ENCODE measurements at places on chromosomes 5 and 9.

DNA sequence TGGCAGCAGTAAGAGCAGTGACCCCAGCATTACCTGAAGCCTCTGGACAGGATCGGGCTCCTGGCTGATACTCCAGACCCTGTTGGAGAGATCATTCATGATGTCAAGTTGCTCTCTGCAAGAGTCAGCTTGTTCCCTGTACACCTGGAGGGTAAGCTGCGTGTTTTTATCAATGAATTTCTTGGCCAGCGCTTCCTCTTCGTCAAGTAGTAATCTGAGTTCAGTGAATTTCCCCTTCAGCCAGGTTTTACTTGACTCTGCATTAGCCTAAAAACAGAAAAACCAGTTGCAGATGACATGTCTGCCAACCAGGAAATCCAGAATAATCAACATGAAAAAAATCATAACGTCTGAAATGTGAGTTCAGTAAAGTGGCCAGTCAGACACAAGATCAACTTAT lies 19.1 kb downstream of the TRIM14 start:
- no peak for DNase-seq

DNA sequence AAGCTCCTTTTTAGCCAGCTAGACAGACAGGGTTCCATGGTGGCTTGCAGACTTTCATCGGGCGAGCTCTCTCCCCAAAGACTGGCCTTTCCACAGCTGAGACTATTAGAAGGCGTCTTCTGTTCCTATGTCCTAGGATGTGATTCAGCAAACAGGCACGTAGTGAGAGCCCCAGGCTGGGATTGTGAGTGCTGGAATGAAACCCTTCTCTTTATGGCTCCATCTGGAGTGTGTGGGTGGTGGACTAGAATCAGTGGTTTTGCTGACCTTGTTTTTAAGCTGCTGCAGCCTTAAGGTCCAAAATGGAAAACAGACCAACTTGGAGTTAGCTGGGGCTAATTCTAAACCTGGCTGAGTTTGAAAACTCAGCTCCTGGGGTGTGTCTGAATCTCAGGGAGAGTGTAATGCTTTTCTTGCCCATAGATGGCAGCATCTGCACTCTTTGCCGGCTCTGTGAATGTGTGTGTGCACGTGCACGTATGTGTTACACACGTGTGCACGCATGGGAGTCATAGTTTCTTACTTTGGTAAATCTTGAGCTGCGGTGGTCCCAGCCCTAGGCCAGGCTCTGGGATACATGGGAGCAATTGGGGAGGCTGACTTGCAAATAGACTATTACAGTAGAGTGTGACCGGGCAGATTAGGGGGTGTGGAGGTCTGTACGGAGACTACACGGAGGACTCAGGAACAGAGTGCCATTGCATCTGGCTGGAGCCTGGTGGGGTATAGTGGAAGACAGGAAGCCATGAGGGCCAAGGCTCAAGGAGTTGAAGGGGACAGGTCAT lies 10.7 kb downstream of the GSN start:
- DNase-seq, result no peak

GRCh38 chr5:72452515-72453245 lies 54.5 kb downstream of the ZNF366 start:
- no peak for DNase-seq

GRCh38 chr5:139984816-139985215 lies 58.3 kb downstream of the NRG2 start:
- no peak for DNase-seq

DNA sequence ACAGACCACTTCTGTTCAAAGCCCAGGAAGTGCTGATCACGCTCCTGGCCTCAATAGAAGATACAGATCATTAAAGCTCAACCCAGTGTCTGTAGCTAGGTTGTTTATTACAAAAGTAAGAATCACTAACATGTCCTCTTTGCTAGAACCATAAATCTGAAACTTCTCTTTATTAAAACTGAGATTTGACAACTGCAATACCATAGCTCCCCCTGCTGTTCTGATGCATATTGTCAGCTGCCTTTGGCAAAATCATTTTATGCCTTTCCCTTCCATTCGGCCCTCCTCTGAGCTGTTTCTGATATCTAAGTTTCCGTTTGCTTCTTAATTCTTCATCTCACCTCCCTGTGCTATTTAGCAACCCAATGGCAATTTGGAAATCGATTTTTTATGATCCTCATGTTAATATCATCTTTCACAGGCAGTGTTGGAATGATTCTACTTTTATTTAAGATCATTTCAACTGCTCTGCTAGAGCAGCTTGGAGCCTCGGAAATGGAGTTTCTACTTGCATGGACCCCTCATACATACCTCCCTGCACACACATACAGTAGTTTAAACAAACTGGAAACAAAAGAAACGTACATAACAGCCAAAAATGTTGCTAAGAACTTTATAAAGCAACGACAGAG lies 998.8 kb downstream of the MAT2B start:
- DNase-seq, result no peak

GRCh38 chr9:107905308-107906020 lies 415.9 kb upstream of the KLF4 start:
- DNase-seq, result no peak

- DNase-seq, result no peak
Observed at GRCh38 chr9:20573023-20573422, 49.3 kb downstream of the MLLT3 start.

Measured in stimulated activated naive CD4-positive, alpha-beta T cell treated with Interleukin-2 at 50 U/mL for 16 hours (primary cell).